Coronary artery (tissue), 2 donors: ENCODE measurements at places on chromosomes 6 and 20.

DNA sequence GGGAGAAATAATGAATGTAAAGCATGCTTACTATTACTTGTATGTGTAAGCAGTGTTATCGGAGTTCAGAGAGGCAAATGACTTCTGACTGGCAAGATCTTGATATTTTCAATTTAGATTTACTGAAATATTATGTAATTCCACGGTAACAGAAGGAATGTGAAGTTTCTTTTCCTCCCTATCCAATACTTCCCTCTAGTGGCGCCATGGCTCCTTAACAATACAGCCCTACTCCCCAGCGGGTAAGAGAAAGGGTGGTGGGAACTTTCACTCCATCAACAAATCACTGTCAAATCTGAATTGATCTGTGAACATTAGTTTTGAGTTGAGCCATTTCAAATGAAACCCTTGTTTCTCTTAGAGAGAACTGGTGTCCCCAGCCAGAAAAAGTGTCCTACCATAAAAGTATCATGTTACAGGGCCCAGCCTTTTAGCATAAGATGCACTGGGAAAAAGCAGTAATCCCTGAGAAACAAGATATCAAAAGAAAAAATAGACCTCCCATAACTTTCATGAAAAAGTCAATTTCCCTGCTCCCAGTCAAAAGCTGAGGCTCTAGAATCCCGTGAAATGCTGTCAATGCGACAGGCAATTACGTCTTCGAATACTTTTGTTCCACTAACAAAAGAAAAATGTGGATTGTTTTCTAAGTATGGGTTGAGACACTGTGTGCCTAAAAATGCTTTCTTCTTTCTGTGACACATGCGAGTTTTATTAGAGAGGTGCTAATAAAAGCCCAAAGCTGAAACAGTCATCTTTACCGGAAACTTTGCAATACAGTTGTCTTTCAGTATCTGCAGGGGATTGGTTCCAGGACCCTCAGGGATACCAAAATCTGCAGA lies 12.9 kb downstream of the COX7A2 start:
- DNase-seq = no peak

DNA sequence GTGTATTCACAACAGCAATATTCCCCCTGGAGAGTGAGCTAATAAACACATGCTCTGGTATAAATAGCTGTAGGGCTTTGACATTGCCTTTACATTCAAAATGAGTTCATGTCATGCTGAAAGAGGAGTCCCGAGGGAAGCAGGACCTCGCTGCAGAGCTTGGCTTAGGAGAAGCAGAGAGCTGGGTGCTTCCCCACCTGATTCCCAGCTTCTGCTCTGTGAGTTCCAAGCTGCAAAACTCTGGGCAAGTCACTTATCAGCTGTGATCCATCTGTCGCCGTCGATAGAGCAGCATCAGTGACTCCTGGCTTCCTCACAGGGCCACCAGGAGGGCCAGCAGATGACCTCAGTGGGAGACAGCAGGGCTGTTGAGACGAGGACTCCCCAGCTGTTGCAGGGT lies 241.8 kb downstream of the ANKRD60 start:
- DNase-seq = no peak

GRCh38 chr6:118974790-118975189 lies 39.8 kb upstream of the MCM9 start:
- no peak for DNase-seq

- DNase-seq = no peak
These were observed 41.9 kb upstream of the PRSS16 start for GRCh38 chr6:27205375-27206278.

DNA sequence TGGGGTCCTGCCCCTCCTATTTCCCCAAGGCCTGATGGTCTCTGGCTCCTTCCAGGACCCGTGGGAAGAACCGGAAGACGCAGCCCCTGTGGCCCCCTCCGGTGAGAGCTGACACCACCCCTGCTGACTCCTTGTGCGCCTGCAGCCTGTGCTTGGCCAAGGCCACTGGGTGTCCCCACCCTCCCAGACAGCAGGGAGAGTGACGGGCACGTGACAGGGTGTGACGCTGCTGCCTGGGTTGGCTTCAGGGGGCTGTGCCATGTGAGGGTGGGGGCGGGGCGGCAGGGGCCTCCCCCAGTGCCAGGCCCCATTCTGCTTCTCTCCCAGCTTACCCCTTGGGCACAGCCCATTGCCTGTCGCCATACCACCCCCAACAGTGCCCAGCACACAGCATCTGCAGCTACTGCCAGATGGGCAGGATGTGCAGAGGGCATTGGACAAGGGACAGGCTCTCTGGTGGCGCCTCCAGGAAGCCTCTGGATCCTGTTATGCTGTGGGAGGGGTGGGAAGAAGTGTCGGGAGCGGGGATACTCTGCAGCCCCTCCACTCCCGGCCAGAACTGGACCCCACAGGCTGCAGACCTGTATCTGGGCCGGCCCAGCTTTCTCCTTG lies 2.9 kb downstream of the BIRC7 start:
- DNase-seq = no peak

DNA sequence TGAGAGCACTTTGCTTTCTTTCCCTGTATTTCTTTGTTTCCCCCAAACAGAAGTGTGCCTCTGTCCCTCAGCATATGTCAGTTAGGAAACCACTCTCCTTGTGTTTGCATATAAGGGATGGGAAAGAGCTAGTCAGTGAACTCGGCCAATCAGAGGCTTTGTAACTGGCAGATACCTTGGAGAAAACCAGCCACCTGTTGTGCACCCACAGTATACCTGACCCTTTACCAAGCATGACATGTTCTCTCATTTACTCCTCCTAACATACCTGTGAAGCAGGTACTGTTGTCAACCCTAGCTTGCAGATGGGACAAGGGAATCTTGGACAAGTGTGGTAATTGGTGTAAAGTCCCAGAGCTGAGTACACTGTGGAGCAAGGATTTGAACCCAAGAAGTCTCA lies 96.1 kb upstream of the FAM8A1 start:
- DNase-seq = no peak

- no peak for DNase-seq
These were observed 162.2 kb downstream of the BCAS1 start for GRCh38 chr20:53907968-53908751.

- no peak for DNase-seq
These were observed 26.5 kb downstream of the FAM229B start for GRCh38 chr6:112113918-112114317.

GRCh38 chr6:3414327-3415081 lies 42.3 kb downstream of the SLC22A23 start:
- no peak for DNase-seq

- no peak for DNase-seq
These were observed 275.0 kb upstream of the BMP2 start for GRCh38 chr20:6492271-6493055.

- no peak for DNase-seq
These were observed 7.6 kb downstream of the POLR1C start for GRCh38 chr6:43524483-43524961.

DNA sequence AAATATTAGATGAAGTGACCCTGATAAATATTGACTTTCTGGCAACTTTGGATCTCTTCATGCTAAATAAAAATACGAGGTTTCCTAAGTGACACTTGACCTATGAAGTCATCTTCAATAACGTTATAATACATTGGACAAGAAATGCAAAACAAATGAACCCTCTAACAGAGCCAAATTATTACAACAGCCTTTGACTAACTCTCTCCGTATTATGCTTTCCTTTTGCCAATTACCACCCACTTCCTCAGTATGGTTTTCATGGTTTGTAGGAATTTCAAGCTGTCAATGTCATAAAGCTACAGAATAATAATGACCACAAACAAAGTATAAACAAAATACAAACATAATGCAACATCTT lies 210.5 kb downstream of the MOXD1 start:
- DNase-seq = no peak

DNA sequence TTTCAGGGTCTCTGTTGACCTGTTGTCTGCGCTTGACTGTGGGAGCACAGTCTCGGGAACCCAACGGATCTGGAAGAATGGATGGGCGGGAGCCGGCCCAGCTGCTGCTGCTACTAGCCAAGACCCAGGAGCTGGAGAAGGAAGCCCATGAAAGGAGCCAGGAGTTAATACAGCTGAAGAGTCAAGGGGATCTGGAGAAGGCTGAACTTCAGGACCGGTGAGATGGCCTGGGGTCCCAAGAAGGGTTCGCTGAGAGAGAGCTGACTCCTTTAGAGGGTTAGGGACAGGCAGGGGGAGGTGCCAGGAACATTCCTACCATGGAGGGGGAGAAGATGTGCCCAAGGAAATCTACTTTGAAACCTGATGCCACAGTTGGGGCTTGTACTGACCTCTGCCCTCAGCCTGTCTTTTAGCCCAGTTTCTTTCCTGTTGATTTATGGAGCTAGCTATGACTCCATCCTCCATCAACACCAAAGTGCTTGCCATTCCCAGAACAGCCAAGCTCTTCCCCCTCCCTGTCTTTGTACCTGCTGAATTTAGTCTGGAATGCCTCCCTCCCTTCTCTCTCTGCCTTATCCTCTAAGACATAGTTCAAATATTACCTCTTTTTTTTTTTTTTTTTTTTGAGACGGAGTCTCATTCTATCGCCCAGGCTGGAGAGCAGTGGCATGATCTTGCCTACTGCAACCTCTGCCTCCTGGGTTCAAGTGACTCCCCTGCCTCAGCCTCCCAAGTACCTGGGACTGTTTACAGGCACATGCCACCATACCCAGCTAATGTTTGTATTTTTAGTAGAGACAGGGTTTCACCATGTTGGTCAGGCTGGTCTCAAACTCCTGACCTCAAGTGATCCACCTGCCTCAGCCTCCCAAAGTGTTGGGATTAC lies 12.2 kb downstream of the CEP250 start:
- DNase-seq = no peak
